ENCODE measurements at places on chromosomes 4 and X.

DNA sequence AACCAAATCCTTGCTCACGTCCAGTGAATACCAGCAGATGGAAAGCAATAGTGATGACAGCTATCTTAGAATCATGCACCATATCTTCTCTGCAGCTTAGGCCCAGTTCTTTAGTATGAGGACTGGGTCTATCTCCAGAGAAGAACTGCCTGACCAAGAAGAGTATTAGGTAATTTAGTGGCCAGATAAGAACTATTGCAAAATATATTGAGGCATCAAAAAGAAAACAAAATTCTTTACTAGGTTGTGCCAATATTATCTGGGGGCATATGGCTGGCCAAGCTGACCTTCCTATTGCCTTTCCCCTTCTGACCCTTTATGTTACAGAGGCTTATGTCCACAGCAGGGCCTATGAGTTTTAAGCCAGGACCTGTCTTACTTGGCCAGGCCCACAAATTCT lies 91.2 kb downstream of the RLIM start:
- no peak for DNase-seq

DNA sequence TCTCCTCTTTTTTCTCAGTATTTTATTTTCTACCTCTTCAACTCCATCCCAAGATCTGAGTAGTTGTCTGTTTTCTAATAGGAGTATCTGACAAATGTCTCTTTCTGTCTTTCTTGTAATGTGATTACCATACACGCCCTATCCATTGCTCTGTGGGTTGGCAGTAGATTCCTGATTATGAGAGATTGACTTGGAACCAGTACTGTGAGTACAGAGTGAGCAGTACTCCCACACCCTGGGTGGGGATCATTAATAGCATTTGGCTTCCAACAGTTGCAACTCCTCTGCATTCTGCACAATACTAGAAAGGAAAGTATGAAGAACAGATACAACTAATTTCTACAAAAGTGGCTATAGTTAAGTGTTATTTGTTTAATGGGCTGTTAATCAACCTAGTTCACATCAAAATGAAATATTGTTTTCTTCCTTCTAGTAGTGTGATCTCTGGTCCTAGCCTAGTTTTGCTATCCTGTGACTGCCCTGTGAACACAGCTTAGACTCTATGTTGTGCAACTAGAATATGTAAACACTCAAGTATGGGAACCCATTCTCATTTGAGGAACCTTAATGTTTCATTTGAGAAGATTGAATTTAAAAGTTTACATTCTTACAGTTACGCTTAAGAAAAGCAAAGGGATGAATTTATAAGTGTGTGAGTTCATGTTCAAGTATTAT lies 112.9 kb downstream of the PTPN13 start:
- no peak for DNase-seq

GRCh38 chr4:57764856-57765255 lies 654.7 kb upstream of the IGFBP7 start:
- DNase-seq = no peak

DNA sequence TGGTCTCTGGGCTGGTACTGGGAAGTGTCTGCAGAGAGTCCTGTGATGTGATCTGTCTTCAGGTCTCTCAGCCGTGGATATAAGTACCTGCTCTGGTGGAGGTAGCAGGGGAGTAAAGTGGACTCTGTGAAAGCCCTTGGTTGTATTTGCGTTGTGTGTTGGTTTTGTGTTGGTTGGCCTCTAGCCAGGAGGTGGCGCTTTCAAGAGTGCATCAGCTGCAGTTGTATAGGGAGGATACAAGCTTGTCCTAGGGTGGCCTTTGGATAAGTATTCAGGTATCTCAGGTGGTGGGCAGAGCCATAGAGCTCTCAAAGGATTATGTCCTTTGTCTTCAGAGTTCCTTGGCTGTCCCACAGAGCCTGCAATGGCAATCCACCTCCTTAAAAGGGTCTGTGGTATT lies 111.6 kb downstream of the MAGEB17 start:
- no peak for DNase-seq

GRCh38 chr4:65656008-65656407 lies 14.3 kb downstream of the EPHA5 start:
- DNase-seq = no peak

GRCh38 chr4:173930329-173930967 lies 353.0 kb downstream of the FBXO8 start:
- no peak for DNase-seq

DNA sequence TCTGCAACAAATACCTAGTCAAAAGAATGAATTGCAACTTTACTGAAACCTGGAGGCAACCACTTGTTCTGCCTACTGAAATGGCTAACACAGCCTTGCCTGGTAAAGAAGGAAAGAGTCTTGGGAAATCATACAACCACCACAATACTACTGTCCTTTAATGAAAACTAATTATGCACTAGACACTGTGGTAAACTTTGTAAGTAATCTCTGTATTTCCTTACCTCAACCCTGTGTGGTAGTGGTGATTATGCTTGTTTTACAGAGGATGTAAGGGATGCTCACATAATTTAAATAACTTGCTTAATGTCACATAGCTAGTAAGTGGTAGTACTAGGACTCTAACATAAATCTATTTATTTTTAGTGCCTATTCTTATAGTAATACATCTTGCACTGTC lies 44.7 kb downstream of the TMEM156 start:
- DNase-seq = no peak

- no peak for DNase-seq
Measured at GRCh38 chr4:57911203-57911602, 801.0 kb upstream of the IGFBP7 start.

DNA sequence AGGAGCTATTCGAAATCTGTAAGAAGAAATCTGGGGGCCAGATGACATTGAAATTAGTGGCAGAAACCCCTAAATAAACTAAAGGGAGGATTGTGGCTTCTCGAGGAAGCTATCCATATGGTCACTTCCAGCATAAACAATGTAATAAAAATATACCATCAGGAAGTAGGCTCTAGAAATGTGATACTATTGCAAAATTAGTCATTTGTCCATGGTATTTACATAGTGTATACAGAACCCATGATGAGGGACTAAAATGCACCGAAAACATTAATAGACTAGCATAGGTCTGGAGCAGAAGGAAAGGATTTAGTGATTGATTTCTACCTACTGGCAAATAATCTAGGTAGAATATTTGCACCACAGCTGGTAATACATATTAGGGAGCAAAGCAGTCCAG lies 1344.0 kb downstream of the FSTL5 start:
- DNase-seq = no peak

DNA sequence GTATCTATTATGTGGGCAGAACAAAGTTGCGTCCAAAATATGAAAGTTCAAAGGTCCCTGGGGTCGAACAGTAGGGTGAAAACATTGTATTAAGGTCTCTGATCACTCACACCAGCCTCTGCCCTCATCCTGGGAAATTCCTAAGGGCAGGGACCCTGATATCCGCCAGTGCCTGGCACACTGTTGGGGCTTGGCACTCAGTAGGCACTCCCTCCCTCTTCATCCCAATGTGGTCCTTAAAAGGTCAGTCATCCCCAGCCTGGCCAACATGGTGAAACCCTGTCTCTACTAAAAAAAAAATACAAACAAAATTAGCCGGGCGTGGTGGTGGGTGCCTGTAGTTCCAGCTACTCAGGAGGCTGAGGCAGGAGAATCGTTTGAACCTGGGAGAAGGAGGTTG lies 6.3 kb downstream of the NDUFB11 start:
- no peak for DNase-seq

Measured in Panc1 (cell line).